ENCODE measurements at places on chromosomes 7 and 10.

DNA sequence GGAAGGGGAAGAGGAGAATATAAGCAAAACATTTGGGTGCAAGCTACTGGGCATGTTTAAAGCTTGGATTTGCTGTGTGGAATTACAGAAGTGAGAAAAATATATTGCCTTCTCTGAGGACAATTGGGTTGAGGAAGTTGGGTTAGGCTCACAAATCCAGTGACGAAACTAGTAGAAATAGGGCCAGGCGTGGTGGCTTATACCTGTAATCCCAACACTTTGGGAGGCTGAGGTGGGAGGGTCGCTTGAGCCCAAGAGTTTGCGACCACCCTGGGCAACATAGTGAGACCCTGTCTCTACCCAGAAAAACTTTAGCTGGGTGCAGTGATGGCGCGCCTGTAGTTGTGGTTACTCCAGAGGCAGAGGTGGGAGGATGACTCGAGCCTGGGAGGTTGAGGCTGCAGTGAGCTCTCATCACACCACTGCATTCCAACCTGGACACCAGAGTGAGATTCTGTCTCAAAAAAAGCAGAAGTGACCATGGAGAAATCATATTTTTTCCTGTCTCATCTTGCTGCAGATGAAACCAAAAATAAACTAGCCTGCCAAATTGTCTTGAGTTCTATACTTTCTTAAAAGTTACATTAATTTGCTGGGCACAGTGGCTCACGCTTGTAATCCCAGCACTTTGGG lies 22.4 kb downstream of the NRBF2 start:
- DNase-seq, result no peak

- no peak for DNase-seq
These were observed 188.3 kb downstream of the WDR37 start for GRCh38 chr10:1244493-1244892.

GRCh38 chr7:44227911-44228310 lies 27.1 kb downstream of the YKT6 start:
- DNase-seq, result no peak

DNA sequence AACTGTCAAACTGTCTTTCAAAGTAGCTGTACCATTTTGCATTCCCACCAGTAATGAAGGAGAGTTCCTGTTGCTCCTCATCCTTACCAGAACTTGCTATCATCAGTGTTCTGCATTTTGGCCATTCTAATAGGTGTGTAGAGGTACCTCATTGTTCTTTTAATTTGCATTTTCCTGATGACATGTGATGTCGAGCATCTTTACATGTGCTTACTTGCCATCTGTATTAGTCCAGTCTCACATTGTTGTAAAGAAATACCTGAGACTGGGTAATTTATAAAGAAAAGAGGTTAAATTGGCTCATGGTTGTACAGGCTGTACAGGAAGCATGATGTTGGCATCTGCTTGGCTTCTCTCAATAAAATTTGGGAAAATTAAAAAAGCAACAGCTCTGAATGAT lies 38.7 kb upstream of the EEPD1 start:
- no peak for DNase-seq

GRCh38 chr7:117171106-117171505 lies 151.8 kb downstream of the WNT2 start:
- no peak for DNase-seq

DNA sequence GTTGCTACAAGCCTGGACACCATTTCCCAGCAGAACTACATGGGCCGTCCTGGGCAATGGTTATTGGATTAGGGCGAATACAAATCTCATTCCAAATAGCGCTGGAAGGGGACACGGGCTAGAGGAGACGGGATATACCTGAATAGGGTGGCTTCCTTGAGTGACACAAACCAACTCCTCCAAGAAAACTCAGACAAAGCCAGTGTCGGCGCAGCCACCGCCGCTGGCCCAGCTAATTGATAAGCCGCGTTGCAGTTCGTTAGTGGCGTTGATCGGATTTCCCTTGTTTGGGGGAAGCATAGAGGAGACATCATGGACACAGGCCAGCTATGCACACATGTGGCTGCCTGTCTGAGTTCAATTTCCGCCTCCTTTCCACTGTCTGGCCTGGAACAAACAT lies 55.7 kb downstream of the EBF3 start:
- no peak for DNase-seq

DNA sequence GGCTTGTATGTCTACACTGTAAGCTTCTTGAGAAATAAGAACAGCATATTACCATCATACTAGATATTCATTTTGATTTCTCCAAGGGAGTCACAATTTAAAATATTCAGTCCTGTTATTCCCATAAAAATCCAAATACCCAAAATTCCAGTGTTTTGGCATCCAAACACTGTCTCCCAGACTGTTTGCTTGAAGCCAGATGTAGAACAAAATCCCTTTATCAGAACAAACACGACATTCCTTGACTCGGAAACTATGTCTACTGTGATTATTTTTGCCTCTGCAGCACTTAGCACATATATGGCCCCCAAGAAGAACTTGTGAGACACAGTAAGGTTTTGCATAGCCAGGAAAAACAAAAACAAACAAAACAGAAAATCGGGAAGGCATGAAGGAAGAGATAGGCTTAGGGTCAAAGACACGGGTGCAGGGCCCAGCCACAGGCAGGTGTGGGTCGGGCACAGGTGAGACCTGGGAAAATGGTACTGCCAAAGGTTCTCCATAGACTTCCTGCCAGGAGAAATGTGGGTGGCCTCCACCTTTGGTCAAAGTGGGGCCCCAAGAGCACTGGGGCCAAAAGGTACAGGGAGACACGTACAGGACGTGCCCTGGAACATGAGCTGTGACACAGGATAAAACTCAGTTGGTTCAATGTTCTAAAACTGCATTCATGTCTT lies 36.5 kb downstream of the CPXM2 start:
- no peak for DNase-seq
